ENCODE measurements at places on chromosomes 5 and 9. TPM values are rescaled to one million over a fixed set of nuclear protein-coding genes. Genes with fewer than 3 reads are reported as not detected.

The EDIL3 gene
- 5.6 TPM for total RNA-seq

The GPR21 gene
- total RNA-seq = 3.4 TPM

The DOCK8 gene
- total RNA-seq = 5.7 TPM

The ANKRA2 gene
- 27.3 TPM for total RNA-seq

The SPINK14 gene
- total RNA-seq = not detected

The DMRT2 gene
- total RNA-seq = 1.0 TPM

The SLC25A46 gene
- total RNA-seq = 42.0 TPM

Data from progenitor cell of endocrine pancreas (in vitro differentiated cells).